ENCODE measurements at places on chromosomes 4 and X.

DNA sequence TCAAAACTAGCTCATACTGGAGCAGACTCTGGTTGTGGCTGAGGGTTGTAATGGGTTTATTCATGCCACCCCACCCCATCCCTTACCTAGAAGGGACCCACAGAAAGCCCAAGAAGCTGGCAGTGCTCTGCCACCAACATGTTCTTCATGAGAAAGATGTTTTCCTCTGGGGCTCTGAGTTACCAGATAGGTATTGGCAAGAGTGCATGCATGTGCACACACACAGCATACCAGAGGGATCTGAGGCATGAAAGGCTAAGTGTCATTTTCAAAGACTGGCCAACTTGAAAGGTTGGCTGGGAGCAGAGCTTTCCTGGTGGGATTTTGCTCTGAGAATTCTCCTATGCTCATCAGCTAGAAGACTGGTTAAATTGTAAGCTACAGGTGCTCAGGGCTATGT lies 65.2 kb downstream of the PHOX2B start:
- DNase-seq, result no peak

DNA sequence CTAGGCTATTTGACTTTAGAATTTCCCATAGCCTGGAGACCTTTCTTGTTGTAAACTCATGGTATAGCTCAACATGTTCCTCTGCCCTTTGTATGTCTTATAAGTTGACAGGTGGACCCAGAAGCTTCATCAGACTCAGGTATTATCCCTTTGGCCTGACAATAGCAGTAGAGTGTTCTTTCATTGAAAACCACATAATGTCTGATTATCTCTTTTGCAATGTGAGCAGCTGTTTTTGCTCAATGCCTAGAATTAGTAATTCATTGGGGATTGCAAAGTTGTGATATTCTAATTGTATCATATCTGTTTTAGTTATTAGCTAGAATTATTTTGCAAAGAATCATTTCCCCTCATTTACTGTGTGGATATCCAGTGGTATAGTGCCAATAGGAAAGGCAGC lies 27.5 kb downstream of the TBC1D19 start:
- no peak for DNase-seq

DNA sequence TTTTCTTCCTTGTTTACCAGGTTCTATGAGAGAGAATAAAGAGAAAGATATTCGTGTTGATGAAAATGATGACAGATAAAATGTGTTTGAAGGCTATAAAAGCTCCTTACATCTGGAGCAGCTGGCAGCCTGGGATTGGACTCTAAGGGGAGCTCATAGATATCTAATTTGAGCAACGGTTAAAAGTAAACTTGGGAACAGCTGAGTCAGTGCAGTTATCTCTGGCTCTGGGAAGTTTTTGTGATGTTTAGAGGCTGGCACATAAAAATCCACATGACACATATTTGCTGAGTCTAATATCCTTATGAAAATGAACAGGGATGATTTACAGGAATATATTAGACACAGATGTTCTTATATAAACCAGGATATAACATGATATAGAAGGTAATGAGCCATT lies 331.8 kb upstream of the TENM3 start:
- peak; percentile 39 for DNase-seq

DNA sequence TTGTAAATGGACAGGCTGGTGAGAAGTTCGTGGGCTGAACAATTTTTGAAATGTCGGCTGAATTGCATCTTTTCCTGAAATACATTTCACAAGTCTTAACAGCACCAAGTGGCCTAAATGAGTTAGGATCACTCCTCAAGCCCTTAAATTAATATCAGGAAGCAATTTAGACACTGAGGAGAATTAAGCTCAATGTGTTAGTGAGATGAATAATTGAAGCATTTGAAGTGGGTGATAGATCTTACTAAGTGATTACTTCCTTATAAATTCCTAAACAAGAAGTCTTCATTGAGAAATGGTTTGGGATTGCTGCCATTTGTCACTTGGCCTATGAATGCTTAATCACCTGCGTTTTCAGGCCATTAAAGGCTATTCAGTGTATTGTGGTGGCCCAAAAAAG lies 116.8 kb downstream of the NAA11 start:
- no peak for DNase-seq

GRCh38 chrX:44224760-44225159 lies 118.7 kb downstream of the EFHC2 start:
- DNase-seq, result no peak

GRCh38 chr4:156456830-156457229 lies 503.2 kb upstream of the CTSO start:
- no peak for DNase-seq

GRCh38 chr4:55312489-55313101 lies 33.4 kb upstream of the SRD5A3 start:
- peak; percentile 31 for DNase-seq

- no peak for DNase-seq
Measured at GRCh38 chrX:77396781-77397180, 50.4 kb upstream of the FGF16 start.

DNA sequence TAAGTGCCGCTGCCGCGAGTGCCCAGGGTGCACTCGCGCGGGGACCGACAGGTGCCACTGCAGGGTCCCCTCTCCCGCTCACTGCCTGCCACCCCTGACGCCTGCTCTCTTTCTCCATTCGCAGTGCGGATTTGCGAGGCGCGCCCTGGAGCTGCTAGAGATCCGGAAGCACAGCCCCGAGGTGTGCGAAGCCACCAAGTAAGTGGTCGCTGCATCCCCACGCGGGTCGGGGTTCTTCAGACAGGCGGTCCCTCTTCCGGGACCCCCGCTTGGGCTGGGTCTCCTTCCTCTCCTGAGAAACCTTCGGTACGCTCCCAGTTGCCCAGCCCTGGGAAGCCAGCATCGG lies 547 bp downstream of the GUCY1A1 start:
- DNase-seq, result no peak

DNA sequence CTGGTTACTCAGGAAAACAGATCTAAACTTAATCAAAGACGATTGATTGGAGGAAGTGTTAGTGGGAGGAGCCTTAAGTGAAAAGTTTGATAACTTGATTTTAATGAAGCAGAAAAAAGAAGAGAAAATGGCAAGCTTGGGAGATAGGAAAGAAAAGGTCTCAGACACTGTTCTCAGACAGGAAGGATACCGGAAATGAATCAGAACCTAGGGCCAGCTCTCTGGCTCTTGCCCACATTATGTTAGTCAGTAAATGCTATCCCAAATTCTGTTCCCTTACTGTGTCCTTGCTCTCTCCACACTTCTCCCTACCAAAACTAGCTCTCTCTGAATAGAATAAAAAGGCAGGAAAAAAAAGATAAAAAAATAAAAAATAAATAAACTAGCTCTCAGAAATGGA lies 48.6 kb upstream of the TMEM164 start:
- no peak for DNase-seq

- no peak for DNase-seq
Measured at GRCh38 chr4:107034091-107034995, 1.8 kb downstream of the DKK2 start.

DNA sequence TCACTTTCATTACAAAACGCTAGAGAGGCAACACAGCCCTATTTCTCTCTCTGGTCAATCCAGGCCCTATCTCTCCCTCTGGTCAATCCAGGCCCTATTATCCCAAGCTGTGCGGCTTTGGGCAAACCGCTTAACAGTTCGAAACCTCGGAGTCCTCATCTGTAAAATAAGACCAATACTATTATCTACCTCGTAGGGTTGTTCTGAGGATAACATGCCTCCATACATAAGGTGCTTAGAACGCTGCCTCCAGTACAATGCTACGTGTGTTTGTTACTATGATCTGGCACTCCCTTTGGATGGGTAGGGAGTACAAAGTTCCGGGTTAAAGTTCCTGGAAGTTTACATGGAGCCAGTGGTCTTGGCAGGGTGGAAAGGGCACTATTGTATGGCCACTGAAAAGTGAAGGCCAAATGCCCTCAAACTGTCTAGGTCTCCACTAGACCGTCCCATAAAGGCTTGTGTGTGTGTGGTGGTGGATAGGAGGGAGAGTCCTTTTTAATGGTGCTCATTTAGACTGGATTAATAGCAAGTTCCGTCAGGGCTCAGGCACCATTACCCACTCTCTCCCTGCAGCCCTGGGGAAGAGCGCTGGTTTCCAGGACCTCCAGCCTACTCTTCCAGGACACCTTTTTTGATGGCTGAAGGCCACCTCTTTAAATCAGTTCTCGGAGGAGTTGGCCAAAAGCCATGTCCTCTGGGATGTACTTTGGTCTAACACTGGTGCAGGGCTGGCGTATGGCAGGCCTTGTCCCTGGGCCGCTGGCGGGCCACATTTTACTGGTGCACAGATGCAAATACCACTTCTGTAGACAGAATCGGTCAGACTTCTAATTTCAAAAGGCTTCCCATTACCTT lies 75.6 kb upstream of the BCOR start:
- DNase-seq, result no peak

DNA sequence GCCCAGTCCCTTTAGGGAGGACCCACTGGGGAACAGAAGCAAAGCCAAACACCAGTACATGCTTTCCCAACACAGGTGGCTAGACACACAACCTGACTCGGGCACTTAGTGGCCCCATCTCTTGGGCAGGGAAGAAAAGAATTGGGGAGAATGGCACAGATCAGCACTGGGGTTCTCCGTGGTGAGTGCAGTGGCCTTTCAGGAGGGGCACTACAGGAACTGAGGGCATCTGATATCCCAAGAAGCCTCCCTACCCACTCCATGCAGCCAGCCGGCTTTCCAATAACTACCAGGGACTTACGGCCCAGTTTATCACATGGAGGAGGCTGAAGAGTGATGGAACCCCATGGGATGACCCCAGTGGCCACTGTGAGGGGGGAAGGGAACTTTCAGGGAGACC lies 23.0 kb downstream of the RGN start:
- no peak for DNase-seq

- DNase-seq, result no peak
Measured at GRCh38 chr4:40152637-40153036, 44.2 kb upstream of the RHOH start.

All from AG09309 (cell line).